Neural crest cell (in vitro differentiated cells): ENCODE measurements at places on chromosomes 3 and 15. TPM values are rescaled to one million over a fixed set of nuclear protein-coding genes. Genes with fewer than 3 reads are reported as not detected.

- peaks cover 3% of the 10 kb centered on the region for H3K27me3 ChIP-seq
- peaks cover 8% of the 10 kb centered on the region for H3K4me1 ChIP-seq
- H3K27ac ChIP-seq, result peak overlapping the region; percentile 57
These were observed 178.1 kb downstream of the RORA start for GRCh38 chr15:61050844-61051568.

- H3K27ac ChIP-seq, result no peak overlapping the region
- no peaks in the 10 kb centered on the region for H3K36me3 ChIP-seq
- no peaks in the 10 kb centered on the region for H3K4me1 ChIP-seq
- H3K27me3 ChIP-seq, result no peaks in the 10 kb centered on the region
- H3K4me3 ChIP-seq, result no peak overlapping the region
- no peak for DNase-seq
These were observed 1035.7 kb downstream of the ZPLD1 start for GRCh38 chr3:103470498-103470897.

GRCh38 chr15:101093958-101094357 lies 157.9 kb downstream of the CHSY1 start:
- peaks cover 3% of the 10 kb centered on the region for H3K36me3 ChIP-seq
- peaks cover 14% of the 10 kb centered on the region for H3K27me3 ChIP-seq
- no peak overlapping the region for H3K4me3 ChIP-seq
- DNase-seq, result no peak

GRCh38 chr3:145807990-145808389 lies 353.0 kb downstream of the PLOD2 start:
- no peak overlapping the region for H3K27ac ChIP-seq
- DNase-seq, result peak; percentile 10
- no peaks in the 10 kb centered on the region for H3K27me3 ChIP-seq
- no peaks in the 10 kb centered on the region for H3K4me1 ChIP-seq
- H3K4me3 ChIP-seq, result no peak overlapping the region

- H3K4me3 ChIP-seq, result no peak overlapping the region
- no peak for DNase-seq
- H3K36me3 ChIP-seq, result no peaks in the 10 kb centered on the region
- peaks cover 12% of the 10 kb centered on the region for H3K4me1 ChIP-seq
- no peaks in the 10 kb centered on the region for H3K27me3 ChIP-seq
These were observed 196.5 kb upstream of the ATP11B start for GRCh38 chr3:182596676-182597410.

GRCh38 chr3:30162579-30162978 lies 443.8 kb upstream of the TGFBR2 start:
- peaks cover 6% of the 10 kb centered on the region for H3K36me3 ChIP-seq
- H3K4me3 ChIP-seq, result no peak overlapping the region
- DNase-seq, result no peak

GRCh38 chr3:183489455-183490210 lies 61.2 kb upstream of the MCF2L2 start:
- no peak overlapping the region for H3K27ac ChIP-seq
- no peak overlapping the region for H3K4me3 ChIP-seq
- no peaks in the 10 kb centered on the region for H3K36me3 ChIP-seq
- no peak for DNase-seq
- peaks cover 4% of the 10 kb centered on the region for H3K4me1 ChIP-seq

DNA sequence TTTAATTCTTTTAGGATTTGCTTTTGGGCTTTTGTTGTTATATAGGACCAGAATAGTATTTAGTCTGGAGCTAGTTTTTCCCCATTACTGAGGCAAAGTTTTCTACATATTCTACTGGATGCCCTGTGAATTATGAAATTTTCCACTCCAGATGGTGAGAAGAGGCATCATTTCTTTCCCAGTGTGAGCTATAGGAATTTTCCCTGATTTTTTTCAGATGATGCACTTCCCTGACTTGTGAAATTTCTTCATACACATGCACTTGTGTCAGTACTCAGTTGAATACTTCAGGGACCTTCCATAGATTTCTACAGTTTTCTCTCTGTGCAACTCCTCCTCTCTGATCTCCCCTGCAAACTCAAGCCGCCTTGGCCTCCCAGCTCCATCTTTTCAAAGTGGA lies 73.7 kb upstream of the SLCO2A1 start:
- no peak for DNase-seq
- no peaks in the 10 kb centered on the region for H3K4me1 ChIP-seq
- H3K27me3 ChIP-seq, result no peaks in the 10 kb centered on the region
- no peak overlapping the region for H3K4me3 ChIP-seq

DNA sequence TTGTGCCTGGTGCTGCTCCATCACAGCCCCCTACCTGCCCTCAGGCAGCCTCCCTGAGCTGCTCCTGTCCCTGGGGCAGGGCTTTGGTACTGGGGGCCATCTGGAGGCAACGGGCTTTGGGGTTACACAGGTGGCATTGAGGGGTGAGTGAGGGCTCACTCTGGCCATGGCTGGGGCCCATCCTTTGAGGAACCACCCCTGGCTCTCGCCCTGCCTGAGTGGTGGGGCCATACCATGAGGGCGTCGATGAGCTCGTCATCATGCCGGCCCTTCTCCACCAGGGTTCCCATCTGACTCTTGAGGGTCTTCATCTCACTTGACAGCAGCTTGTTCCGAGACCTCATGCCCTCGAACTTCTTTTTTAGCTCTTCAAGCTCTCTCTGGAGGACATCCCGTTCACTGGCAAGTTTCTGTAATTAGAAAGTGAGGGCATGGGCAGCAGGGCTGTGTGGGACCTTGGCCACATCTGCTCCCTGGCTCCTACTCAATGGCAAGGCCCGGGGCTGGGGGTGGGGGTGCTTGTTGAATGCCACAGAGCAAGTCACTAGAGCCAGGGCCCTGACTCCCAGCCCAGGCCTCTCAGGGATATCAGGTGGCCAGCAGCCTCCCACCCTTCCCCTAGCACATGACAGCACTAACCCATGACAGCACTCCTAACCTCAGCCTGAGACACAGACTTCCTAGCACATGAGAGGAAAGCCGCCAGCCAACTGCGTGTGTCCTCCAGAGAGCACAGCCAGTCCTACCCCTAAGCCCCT lies 33.5 kb downstream of the CCDC13 start:
- H3K4me1 ChIP-seq, result peaks cover 4% of the 10 kb centered on the region
- no peaks in the 10 kb centered on the region for H3K27me3 ChIP-seq
- no peaks in the 10 kb centered on the region for H3K36me3 ChIP-seq
- no peak for DNase-seq
- H3K27ac ChIP-seq, result peak overlapping the region; percentile 92
- H3K4me3 ChIP-seq, result no peak overlapping the region

GRCh38 chr15:87874896-87875711 lies 381.4 kb downstream of the NTRK3 start:
- H3K4me3 ChIP-seq, result no peak overlapping the region
- H3K27me3 ChIP-seq, result no peaks in the 10 kb centered on the region
- peak; percentile 36 for DNase-seq
- no peak overlapping the region for H3K27ac ChIP-seq

- H3K36me3 ChIP-seq, result no peaks in the 10 kb centered on the region
- H3K27me3 ChIP-seq, result no peaks in the 10 kb centered on the region
- H3K27ac ChIP-seq, result no peak overlapping the region
- no peak overlapping the region for H3K4me3 ChIP-seq
- DNase-seq, result no peak
These were observed 48.1 kb downstream of the ALCAM start for GRCh38 chr3:105414841-105415240.

GRCh38 chr3:56930706-56931105 lies 129.0 kb upstream of the ARHGEF3 start:
- H3K36me3 ChIP-seq, result peaks cover 4% of the 10 kb centered on the region
- H3K27me3 ChIP-seq, result no peaks in the 10 kb centered on the region
- H3K4me1 ChIP-seq, result peaks cover 12% of the 10 kb centered on the region
- no peak for DNase-seq

The NAALADL2 gene
- total RNA-seq, result 2.8 and 4.3 TPM in 2 replicates

The GOLGA8O gene
- total RNA-seq, result 0.45 TPM in 1 of 2 replicates, not detected in the other

The CPN2 gene
- total RNA-seq, result not detected in 2 replicates
